GM04503 (cell line): ENCODE measurements at places on chromosomes 5 and 9.

DNA sequence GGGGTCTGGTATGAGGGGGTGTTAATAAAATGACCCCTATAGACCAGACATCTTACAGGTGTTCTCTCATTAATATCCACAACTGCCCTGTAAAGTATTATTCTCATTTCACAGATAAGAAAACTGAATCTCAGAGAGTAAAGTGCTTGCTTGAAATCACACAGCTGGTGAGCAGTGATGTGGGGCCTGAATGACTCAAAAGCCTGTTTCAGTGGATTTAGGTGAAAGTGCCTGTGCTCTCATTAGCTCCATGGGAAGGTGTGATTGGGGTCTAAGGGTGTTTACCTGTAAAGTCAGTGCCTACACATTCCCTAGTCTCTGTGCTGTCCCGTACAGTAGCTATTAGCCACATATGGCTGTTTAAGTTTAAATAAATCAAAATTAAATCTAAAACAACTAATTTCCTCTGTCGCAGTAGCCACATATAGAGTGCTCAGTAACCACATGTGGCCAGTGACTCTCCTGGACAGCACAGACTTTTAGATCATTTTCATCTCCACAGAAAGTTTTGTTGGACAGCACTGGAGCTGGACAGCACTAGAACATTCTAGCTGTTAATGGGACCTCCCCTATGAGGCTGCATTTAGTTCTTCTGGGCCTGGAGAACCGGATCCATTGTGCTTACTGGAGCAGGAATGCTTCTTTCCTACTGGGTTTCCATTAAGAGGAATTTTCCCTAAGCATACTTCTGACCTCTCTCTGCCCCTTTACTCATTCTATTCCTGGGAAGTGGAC, 52.5 kb upstream of the SEMA6A start:
- DNase-seq, result no peak

- DNase-seq, result no peak
These were observed 1075.1 kb upstream of the CDH18 start for GRCh38 chr5:21063146-21063545.

GRCh38 chr5:104347119-104347708, 784.6 kb upstream of the NUDT12 start:
- no peak for DNase-seq

GRCh38 chr5:149537374-149537975, 13.8 kb downstream of the CSNK1A1 start:
- DNase-seq, result no peak

- DNase-seq, result no peak
These were observed 16.3 kb downstream of the MAPKAP1 start for GRCh38 chr9:125690679-125691078.

GRCh38 chr5:127396490-127397155, 106.0 kb downstream of the MEGF10 start:
- DNase-seq, result no peak

DNA sequence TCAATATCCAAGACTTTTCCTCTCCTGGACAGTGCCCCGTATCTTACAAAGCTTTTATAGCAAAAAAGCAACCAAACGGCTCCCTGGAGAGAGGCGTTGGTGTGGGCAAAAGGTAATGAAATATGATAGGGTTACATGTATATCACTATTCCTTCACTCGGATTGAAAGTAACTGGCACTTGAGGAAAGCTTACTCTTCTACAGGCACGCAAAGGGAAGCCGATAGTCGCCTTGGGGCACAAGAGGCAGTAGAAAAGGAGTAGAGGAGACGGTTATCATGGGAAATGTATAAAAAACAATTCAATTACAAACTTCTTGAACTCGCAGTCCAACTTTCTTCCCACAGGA, 1.1 kb downstream of the DIAPH1 start:
- DNase-seq, result no peak

DNA sequence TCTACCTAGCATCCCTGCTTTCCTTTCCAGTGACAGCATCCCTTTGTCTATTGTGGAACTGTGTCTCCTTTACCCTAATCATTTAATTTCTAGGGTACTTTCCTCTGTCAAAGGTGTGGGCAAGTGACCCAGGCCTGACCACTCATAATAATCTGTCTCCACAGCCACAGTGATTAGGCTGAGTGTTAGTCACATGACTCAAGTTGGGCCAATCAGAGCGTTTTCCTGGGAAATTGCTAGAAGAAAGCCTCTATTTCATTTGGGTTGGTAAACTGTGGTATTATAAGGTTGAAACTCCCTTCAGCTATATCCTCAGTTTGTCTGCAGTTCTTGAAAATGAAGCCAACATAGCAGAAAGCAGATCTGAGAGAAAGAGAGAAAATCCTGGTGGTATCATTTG, 14.2 kb upstream of the AP3B1 start:
- no peak for DNase-seq
